ENCODE measurements at places on chromosomes 6 and 20.

DNA sequence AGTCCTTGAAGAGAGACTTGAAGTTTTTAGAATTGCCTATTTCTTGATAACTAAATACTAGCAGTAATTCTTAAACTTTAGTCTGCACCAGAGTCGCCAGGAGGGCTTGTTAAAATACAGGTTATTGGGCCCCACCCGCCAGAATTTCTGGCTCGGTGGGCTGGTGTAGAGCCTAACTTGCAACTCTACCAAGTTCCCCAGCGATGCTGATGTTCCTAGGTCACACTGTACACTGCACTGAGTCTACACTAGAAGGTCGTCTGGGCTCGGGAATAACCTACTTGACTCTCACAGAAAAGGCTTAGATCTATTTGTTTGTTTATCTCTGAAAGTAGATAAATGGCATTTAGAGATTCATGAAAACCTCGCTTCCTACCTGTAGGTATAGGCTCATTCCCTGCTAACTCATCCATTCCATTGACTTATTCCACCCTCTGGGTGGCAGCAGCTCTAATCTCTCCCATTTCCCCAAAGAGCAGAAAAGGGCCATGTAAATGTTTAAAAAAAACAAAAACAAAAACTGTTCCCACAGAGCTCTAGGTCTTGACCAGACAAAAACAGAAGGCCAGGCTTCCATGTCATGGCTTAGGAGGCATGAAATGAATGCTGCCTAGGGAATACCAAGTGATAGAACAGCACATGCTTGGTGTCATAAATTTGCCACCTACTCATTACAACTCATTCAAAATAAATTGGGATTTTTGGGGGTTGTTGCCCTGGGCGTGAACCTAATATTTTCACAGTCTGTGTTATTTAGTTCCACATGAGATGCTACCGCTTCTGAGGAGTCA, 292.1 kb downstream of the ADGB start:
- no peak for DNase-seq

DNA sequence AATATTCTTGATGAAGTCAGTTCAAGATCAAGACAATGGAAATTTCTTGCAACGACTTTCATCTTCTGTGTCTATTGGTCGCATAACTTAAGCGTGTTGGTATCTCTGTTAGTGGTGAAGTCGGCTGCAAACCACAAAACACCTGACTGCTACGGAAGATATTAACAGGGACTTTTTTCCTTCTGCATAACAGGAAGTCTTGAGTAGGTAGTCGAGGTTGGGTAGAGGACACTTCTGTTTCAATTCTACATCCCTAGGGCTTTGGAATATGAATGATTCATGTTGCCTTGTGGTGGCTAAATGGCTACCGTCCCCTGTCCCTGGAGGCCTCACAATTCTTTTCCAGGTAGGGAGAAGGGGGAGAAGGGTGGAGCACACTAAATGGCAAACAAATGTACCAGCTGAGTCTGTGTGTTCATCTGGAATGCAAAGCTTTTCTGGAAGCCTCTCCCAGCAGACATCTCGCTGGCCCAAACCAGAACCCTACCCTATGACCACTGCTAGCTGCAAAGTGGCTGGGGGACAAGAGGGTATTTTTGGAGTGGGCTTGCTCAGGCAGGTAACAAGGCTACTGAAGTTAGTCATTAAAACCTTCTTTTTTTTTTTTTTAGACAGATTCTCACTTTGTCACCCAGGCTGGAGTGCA, 34.6 kb upstream of the NKX2-2 start:
- DNase-seq = no peak

GRCh38 chr6:159059141-159059540, 14.3 kb upstream of the TAGAP start:
- no peak for DNase-seq

DNA sequence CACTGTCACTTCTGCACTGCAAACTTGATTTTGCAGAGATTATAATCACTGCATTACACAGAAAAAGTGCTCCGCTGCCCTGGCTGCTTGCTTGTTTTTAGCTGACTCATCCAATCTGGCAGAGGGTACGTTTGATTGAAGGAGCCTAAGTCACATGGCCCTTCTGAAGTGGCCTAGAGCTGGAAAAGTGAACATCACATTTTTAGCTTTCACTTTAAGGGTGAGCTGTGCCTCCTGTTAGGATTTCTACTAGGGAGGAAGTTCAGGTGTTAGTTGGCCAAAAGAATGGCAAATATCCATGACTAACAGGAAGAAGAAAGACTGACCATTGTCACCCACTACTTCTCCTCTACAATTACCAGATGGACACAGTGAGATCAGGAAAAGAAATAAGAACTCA, 889.1 kb upstream of the MAP3K7 start:
- no peak for DNase-seq

DNA sequence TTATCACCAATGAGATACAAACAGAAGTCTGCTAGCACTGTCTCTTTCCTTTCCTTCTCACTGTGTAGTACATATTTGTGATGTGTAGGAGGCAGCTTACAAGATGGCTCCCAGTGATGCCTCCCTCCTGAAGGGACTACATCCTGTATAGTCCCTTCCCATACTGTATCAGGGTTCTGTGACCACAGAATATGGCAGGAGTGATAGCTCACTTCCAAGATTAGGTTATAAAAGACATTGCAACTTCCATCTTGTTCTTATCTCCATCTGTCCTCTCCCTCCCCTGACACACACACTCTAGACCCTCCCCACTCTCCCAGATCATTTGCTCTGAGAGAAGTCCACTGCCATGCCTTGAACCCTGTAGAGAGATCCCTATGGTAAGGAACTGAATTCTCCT, 38.0 kb downstream of the SESN1 start:
- no peak for DNase-seq

DNA sequence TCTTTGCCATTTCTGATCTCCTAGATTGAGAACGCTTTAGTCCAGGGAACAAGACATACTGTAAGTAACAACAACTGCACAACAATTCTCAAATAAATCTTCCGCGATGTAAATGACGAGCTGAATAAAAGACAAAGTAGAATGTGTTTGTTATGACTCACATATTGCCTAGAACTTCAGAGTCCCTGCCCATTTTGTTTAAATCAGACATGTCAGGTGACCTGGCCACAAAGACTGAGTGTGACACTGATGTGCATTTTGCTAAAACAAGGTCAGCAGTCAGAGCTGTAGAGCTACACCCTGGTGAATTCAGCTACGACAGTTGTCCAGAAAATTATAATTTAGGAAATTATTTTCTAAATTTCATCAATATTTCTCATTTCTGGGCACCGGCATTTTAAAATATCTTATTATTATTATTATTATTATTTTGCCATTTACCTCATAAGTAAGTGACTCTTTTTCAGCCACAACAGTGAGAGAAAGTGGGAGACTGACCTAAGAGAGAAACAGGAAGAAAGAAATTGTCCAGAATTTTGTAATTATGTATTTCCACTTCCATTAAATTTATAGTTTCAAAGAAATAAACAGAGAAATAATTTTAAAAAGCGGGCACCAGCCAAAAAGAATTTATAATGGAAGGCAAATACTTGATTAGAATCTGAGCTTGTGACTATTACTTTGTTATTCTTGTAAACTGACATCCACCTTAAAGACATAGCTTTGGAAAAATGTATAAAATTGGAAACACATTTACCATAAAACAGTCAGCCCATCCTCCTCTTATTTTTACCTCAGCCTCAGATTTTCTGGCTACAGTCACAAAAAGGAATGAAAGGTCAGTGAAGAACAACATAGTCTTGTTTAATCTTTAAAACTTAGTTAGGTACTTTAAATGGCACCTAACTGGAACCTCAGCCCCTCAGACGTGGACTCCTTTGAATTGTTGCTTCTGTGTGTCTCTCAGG, 157.0 kb upstream of the CITED2 start:
- DNase-seq = peak; percentile 16

- no peak for DNase-seq
Observed at GRCh38 chr20:58131551-58132142, 96.8 kb downstream of the ANKRD60 start.

DNA sequence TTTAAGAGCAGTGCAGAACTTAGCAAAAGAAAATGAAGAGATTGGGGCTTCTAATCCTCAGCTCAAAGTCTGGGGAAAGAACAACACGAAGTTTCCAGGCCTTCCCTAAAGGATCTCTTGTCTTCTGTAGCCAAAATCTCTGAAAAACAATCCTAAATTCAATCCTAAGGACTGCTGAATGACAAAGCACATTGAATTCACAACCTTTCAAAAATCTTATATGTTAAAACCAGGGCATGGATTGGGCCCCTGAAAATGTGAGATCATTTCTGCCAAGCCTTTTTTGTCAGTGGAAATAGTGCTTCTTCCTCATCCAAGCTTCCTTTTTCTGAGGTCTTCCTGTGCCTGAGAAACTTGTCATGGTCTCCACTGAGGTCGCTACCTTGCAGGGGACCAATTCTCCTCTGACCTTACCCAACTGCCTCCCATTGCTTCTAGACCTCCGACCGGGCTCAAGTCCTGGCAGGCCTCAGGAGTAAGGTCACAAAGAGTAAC, 126.2 kb upstream of the ARID1B start:
- no peak for DNase-seq

GRCh38 chr6:147207351-147207750, 3.1 kb downstream of the STXBP5 start:
- peak; percentile 21 for DNase-seq

- no peak for DNase-seq
Observed at GRCh38 chr6:109865968-109866367, 112.1 kb upstream of the GPR6 start.

DNA sequence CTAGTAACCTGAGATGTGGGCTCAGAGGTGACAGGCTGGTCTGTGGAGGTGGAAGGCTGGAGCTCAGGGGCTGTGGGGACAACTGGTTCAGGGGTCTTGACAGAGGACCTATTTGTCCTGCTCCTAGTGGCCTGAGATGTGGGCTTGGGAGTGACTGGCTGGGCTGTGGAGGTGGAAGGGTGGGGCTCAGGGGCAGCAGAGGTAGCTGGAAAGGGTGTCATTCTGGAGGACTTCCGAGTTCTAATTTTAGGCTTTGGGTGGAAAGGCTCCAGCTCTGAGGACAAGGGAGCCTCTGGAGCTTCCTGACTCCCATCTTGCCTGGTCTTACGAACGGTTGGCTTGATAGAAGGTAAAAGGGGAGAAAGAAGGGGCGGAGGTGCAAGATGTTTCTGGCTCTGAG, 11.5 kb downstream of the MDC1 start:
- no peak for DNase-seq

- no peak for DNase-seq
Observed at GRCh38 chr6:24874128-24874527, 61.6 kb downstream of the RIPOR2 start.

- no peak for DNase-seq
Observed at GRCh38 chr6:3617681-3618311, 133.7 kb downstream of the PXDC1 start.

DNA sequence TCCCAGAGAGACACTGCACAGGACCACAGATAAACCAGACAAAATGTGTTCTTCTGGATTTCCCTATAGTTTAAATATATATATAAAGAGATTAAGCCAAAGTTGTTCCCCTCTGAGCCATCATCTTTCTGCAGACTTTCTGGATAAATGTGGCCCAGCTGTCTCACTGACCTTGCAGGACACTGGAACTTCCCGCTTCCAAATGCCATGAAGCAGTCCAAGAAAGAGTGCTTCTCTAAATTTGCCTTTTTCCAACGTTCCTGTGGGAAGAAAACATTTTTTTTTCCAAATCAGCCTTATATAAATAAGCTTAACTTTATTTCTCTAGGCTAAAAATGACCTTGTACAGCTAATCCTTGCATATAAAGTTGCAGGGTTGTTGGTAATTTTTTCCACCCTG, 65.7 kb downstream of the CYP39A1 start:
- no peak for DNase-seq

DNA sequence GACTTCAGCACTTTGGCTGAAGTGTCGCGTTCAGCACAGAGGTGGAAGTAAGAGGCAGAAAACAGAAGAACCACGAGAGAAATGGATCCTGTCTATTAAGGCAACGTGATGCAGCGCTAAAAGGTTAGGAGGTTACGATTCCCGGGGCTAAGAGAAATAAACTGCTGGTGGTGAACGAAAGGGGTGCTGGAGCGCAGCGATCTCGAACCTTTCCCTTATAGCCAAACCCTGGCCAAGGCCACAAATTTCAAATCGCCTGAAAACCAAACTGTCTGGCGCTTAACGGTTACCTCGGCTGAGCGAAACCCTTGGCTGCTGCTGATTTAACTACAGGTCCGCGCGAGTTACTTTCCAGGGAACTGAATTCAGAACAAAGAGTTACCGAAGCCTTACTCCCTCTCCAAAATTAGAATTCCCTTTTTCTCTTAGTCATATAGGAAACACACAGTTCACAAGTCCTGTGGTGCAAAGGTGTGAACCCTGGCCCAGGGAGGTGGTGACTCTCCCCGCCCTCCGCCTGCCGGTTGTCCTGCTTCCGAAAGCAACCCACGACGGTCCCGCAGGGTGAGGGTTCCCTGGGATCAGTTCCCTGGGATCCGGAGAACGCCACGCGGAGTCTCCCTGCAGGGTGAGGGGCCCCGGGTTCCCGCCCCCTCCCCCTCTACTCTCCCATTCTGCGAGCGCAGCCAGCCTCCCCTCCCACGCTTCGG, 1.3 kb upstream of the SLC35D3 start:
- no peak for DNase-seq

DNA sequence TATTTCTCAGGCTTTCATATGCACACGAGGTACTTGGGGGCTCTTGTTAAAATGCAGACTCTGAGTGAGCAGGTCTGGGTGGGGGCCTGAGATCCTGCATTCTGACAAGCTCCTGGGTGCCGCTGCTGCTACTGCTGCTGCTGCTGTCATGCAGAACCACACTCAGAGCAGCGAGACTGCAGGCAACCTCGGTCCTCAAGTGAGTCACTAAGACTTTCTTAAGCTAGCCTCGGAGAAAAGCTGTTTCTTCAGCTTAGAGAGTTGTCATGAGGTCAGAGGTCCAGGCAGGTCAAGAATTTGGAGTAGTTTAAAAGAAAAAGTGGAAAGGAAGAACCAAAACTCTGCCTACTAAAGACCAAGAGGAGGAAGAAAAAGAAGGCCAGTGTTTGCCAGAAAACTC, 92.9 kb downstream of the SPTLC3 start:
- DNase-seq = no peak

GRCh38 chr6:116329156-116329555, 41.6 kb upstream of the DSE start:
- no peak for DNase-seq

DNA sequence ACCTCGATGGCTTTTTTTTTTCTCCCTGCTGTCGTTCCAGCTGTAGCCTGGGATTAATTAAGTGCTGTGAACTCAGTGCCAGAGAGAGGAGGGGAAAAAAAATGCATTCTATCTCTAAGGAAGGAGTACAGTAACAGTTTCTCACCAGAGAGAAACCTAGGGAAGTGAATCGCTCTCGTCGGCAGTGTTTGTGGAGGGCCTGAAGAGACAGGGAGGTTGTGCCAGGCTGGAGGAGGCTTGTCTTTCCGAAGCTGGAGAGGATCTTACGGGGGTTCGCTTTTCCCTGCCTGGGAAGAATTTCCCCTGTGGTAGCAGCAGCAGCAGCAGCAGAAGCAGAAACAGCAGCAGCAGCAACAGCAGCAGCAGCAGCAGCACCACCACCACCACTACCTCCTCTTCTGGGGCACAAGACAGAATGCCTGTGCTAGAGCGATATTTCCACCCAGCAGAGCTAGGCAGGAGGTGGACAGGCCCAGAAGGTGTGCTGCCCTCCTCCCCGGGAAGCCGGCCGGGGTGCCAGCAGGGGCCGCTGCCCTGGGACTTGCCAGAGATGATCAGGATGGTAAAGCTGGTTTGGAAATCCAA, 186.5 kb downstream of the PDE7B start:
- no peak for DNase-seq
